H4 (cell line): ENCODE measurements at places on chromosomes 5 and 9.
A peak's percentile ranks its signal among the peaks of the same experiment; 100 is the strongest.

- DNase-seq, result peak; percentile 92
Observed at GRCh38 chr9:129174102-129174723, 3.8 kb downstream of the IER5L start.

DNA sequence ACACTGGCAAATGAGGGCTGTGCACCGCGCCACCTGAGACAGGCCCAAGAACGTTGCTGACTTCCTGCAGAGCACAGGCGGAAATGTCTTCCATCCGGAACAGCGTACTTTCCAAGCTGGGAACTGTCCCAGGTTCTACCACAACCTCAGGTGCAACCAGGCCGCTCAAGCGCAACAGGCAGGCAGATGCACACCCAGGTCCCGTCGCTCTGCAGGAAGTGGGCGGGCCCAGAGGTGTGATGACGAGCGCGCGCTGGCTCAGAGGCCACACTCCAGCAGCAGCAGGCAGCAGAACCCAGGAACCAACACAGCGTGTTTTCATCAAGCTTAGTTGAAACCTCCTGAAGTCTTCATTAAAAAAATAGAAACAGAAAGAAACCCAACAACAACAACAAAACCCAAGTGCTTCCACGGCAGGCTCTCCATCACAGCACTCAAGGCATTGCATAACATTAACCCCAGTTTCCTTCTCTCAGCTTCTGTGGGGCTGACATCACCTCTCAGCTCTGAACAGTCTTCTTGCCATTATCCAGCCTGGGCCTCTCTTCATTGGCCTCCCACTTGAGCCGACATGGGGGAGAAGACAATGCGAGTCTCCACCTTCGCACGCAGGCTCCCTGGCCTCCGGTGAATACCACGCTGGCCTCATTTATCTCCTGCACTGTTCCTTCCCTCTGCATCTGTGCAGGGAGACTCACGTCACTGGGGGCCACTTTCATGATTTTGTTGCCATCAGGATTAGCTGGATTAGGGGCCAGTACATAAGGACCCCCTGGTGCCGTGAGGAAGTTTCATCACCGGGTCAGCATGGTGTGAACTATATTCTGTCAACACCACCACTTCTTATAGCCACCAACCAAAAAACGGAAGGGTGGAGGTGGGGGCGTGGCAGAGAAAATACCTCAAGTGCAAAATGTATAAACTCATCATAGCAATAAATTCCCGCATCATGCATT, 22.1 kb downstream of the PTCH1 start:
- no peak for DNase-seq

GRCh38 chr9:113705928-113706519, 170.1 kb upstream of the ZNF618 start:
- DNase-seq, result no peak

DNA sequence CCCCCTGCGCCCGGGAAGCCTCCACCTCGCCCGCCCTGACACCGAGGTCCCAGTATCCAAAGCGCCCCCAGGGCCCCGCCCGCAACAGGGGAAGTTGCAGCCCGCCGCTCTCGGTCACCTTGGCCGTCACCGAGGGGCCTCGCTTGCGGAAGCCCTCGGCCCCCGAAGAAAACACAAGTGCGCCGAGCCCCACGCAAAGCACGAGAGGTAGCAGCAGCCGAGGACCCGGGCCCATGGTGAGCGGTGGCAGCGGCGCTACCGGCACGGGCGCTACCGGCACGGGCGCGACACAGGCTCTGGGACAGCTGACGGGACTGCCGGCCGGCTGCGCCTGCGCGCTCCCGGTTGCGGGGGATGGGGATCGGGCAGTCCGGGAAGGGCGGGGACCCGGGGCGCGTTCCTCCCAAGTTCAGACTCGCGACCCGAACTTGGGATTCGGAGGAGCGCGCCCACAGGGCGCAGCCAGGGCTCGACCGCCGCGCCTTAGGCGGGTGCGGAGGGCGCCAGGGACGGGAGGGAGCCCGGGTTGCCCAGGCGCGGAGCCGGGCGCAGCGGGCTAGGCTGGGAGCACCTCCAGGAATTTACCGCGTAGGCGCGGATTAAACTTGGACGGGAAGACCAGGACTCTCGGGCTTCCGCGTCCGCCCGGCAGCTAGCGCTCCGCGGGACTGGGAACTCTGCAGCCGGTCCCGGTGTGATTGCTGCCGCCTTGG, at the start of gene PPIC:
TSS of gene PPIC (minus strand) at position 335 of the 713 bp plus-strand sequence. CDS start at position 235, 100 bp downstream.
- DNase-seq, result peak; percentile 77

DNA sequence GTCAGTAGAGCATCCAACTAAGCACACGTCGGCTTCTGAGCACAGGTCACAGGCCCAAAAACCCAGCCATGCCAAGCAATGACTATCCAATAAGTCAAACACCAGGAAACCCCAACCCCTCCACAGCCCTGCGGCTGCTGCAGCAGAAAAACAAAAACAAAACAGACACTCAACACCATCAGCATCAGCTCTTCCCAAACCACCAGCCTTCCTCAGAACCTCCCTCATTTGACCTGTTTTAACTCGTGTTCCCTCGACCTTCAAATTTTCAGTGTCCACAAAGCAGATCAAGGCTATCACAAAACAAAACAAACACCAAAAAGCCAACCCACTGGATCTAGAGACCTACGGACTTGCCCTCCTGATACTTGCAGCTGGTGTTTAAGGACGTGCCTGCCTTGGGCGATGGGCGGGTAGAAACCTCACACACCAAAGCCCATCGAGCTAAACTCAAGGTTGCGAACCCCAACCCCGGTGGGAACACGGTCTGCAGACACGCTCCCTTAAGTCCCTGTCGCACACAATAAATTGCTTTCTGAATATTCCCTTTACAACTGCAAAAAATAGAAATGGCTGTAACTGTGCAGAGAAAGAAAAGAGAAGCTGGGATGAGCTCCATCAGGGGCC, 247.1 kb upstream of the ANKRD55 start:
- DNase-seq, result no peak

DNA sequence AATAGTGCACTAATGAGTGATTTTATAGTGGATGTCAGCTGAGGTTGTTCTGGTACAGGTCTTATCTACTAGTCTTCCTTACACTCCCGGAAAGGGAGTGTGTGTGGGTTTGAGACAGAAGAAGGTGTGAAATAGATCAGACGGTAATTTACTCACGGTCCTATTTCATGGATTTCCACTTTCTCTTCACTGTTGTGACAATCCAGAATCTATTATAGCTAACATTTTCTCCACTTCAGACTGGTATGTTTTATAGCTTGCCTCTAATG, 7.0 kb upstream of the C9 start:
- no peak for DNase-seq

DNA sequence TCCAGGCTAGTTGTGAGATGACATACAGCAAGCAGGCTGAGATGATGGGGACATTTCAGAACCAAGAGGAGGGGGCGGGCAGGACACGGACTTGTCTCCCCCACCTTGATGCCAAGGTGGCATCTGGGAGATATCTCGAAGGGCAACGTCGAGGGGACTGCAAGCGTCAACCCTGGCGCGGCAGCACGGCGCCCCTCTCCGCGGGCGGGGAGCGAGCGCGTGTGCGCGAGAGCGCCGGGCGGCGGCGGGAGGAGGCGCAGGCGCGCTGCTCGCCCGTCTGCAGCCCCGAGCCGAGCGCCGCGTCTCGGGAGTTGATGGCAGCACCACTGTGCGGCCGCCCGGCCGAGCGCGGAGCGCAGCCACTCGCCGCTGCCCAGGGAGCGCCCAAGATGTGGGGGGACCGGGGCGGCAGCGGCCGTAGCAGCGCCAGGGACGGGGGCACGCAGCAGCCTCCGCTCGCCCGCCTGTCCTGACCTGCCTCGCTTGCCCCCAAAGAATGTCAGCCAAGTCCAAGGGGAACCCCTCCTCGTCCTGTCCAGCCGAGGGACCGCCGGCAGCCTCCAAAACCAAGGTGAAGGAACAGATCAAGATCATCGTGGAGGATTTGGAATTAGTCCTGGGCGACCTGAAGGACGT, at the start of gene PRR16:
TSS of gene PRR16 (plus strand) at position 310 of the 636 bp plus-strand sequence.
- peak; percentile 53 for DNase-seq

DNA sequence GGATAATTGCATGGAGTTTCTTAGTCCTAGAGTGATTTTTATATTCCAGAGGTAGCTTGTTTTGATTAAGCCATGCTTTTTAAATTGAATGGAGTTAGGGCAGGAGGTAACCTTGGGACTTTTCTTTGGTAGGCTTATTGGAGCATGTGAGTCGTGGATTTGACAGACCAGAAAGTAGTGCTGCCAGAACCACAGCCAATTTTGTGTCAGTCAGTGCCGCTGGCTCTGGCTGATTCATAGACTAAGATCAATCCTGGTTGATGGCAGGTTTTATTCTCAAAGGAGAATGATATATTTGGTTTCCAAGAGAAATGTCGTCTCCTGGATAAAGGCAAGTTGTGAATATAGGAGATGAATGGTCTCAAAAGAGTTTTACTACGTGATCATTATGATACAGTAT, 20.3 kb downstream of the RAI14 start:
- DNase-seq, result no peak

DNA sequence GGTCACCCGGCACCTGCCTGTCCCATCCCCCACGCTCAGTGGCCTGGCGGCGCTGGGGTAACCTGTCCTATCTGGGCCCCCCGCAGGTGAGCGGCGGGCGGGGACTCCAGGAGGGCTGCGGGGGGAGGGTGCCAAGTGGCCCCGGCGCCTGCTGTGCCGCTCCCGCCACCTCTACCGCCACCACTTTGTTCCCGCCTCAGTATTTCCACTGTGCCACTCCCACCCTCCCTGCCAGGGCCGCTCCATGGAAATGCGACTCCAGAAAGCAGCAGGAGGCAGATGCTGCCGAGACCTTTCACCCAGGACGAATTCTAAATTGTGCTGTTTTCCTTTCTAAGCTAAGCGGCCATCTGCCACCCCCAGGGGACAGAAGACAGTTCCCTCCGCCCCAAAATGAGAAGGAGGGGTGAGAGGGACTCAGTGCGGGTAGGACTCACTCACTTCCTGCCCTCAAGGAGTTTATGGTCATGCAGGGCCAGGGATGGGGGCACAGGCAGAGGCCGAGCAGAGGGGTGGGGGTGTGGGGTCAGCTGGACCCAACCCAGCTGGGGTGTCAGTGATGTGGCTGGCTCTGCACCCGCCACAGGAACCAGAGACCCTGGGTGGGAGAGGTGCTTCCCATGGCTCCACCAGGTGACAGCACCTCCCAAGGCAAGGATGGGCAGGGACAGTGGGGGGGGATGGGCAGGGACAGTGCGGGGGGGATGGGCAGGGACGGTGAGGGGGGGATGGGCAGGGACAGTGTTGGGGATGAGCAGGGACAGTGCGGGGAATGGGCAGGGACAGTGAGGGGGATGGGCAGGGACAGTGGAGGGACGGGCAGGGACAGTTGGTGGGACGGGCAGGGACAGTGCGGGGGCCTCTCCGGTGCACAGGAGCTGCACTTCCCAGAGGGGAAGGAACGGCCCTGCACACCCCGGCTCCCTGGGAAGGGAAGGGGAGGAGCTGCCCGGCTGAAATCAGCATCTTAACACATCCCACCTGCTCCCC, 17.8 kb downstream of the NOTCH1 start:
- no peak for DNase-seq

DNA sequence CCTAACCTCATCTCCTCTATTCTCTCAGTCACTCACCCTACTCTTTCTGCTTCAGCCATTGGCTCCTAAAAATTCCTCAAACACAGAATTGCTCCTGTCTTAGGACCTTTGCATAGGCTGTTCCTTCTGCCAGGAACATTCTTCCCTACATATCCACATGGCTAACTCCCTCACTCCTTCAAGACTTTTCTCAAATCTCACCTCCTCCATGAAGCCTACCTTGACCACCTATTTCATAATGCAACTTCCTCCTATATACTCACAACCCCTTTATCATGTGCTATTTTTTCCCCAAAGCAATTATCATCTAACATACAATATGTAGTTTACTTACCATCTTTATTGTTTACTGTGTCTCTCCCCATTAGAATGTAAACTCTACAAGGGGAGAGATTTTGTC, 45.8 kb downstream of the ARL15 start:
- no peak for DNase-seq

GRCh38 chr5:151565971-151566370, 25.2 kb downstream of the FAT2 start:
- DNase-seq, result no peak

GRCh38 chr9:4704129-4704528, 24.8 kb downstream of the CDC37L1 start:
- no peak for DNase-seq

- DNase-seq, result no peak
Observed at GRCh38 chr5:158879993-158880392, 219.7 kb downstream of the EBF1 start.

DNA sequence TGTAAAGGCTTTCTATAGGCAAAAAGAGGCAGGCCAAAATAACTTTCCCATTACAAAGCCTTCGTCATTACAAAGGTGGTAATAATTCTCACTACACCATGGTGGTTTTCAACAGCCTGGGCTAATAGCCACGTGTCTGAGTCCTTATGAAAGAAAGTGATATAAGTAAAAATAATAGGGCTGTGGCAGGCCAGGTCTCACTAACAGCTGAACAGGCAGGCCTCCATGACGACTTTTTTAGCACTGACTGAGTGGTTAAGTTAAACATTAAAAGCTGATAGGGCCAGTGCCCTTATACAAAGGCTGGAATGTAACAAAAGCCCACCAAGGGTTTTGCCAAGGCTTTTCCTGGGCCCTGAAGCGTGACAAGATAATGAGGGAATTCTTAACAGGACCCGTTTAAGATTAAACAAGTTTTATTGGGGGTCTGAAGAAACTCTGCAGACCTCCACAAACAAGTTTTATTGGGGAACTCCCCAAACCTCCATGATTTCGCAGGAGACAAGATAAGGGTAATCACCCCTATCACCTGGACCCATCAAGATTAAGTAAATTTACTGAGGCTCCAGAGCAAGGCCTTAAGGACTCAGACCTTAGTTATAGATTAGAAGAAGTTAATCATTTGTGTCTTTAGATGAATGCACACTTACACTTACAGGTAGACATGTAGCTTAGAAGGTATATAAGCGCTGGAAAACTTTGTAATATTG, 412.9 kb downstream of the CHSY3 start:
- no peak for DNase-seq

DNA sequence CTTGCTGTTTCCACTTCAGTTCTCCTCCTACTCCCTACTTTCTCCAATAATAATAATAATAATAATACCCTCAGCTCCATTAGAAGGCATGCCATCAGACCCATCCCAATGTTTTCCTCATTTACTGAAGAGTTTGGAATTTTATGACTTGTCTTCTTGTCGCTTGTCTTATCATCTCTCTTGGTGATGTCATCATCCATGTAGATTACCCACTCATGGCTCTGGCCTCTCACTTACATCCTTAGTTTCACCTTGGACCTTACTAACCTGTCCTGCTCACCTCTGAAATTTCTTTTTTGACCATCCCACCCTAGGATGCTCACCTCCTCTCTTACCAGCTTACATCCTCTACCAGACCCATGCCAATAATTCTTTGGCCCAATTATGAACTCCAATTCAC, 329.3 kb downstream of the ACTL7B start:
- no peak for DNase-seq

- DNase-seq, result no peak
Observed at GRCh38 chr5:161286066-161286655, 260.4 kb downstream of the GABRB2 start.

DNA sequence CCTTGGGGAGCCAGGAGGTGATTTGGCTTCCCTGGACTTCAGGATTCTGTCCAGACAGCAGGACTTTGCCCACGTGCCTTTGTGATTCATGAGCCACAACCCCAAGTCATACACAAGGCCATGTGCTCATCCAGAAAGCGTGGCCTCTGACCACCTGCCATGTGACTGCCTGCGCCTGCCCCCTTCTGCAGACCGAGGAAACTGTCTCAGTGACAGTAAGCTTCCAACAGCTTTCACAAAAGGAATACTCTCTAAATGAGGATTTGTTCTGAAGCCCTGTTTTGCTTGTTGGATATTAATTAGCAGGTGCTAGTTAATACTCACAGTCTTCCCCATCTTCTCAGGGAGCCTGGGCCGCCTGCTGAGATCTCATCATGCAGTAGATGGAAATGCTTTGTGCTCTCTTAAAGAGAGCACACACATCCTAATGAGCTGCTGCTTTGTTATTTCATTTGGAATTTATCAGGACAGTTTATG, 36.9 kb upstream of the ANGPTL2 start:
- DNase-seq, result peak; percentile 83
